ENCODE measurements at places on chromosomes 6 and 20.

DNA sequence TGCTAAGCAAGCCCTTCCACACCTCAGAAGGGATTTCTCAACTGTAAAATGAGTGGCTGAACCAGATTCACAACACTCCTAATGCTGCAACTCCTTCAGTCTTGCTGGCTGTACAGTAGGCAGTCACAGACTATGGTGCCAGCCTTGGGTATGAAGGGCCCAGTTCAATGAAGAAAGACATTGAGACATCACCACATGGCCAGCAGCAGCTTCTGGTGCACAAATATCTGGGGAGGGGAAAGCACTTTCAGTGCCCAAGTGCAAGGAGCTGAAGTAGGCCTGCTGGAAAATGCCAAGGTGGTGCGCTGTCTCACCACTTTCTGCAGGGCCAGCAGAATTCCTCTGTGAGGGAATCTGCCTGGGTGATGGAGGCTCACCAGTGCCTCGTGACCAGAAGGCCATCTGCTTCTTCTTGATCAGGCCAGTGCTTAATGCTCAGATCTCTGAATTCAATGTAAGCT, 1.8 kb downstream of the PLA2G7 start:
- DNase-seq, result peak; percentile 63

DNA sequence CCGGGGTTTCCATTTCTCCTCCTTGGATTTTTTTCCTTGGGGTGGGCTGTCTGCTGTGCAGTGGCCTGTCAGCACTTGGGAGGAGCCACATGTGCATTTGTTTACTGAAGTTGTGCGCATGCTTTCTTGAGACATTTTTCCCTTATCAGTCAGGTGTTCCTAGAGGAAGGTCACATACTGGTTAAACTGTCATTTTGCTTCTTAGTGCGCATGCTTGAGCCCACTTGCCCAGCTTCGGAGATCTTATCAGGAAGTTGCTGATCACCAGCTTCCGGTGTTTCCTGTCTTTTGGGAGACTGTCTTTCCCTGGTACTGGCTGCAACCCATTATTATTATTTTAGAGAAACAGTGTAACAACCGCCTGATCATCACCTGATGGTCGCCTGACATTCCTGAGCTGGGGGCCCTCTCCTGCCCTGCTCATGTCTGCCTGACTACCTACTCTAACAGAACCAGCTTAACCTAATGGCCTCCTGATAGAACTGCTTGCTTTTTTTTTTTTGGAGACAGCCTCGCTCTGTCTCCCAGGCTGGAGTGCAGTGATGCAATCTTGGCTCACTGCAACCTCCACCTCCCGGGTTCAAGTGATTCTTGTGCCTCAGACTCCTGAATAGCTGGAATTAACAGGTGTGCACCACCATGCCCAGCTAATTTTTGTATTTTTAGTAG, 378 bp upstream of the ERVFRD-1 start:
- peak; percentile 76 for DNase-seq

- DNase-seq, result no peak
Measured at GRCh38 chr6:164007881-164008280, 593.4 kb downstream of the QKI start.

DNA sequence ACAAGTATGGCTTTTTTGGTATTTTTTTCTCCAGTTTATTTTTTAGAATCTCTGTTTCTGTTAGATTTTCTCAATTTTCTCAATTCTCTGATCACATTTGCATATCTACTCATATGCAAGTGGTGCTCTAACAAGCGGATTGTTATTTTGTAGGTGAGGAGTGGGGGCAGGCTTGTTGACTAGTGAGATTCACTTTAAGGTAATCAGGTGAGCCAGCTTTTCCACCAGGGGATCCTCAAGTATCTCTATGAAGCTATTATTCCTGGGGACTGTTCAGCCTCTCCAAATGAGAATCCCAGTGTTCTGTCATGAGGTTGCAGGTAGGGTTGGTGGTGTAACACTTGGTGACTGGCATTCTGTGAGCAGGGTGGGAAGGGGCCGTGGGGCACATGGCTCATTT, 274.3 kb upstream of the FERMT1 start:
- no peak for DNase-seq

DNA sequence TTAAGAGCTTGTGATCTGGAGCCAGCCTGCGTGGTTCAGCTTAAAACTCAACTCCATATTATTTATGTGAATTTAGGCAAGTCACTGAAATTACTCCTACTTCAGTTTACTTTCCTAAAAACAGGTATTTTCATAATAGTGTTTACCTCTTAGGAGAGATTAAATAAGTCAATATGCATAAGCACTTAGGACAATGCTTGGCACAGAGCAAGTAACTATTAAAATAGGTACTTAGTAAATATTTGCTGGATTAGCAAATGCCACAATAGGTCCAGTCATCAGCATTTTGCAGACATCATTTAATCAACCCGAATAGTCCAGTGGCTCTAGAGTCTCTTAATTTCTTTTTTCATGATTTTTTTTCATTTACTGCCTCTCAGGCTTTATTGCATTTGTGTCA, 78.6 kb upstream of the PTPRK start:
- DNase-seq, result no peak

DNA sequence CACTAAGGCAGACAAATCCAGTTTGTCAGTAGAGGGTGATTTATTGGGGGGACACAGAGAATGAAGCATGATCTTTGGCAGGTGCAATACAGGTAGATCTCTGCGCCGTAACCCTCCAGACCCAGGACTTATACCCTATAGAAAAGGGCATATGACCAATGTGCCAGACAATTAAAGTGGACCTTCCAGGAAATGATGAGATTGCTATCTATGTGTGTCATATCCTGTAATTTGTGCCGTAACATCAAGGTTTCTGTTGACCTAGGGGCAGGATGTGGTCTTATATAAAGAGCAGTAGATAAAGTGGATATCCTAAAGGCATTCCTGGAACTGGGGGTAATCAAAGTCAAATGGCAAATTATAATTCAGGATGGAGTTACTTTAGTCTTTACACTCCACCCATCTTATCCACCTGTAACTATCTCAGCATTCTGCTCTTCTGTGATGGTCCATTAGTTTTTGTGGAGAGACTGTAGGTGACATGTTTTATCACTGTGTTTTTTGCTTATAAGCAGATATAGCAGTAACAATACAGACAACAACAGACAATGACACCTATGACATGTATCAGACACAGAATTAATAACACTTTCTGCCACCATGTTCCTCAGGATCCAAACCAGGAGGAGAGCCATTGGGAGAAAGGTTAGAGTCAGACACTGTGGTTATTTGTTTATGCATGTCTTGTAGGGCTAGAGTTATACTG, 43.1 kb upstream of the ZNF337 start:
- no peak for DNase-seq

DNA sequence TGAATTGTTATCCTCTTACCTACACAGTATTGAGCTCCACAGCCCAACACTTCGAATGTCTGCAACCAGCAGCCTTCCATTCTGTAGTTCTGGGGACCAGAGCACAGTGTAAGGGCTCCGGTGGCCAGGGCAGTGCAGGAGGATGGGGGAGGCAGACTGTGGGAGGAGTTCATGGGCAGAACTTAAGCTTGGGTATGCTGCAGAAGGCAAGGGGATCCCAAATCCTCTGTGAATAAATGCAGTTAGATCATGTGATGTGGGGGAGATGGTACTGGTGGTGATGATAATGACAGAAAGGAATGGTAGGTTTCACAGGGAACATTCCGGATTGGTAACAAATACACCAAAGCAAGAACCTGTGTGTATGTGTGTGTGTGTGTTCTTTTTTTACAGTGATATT, 26.5 kb upstream of the CNKSR3 start:
- no peak for DNase-seq

GRCh38 chr6:39273406-39273821, 40.8 kb downstream of the KCNK17 start:
- no peak for DNase-seq

GRCh38 chr6:36933102-36933501, 21.4 kb upstream of the PI16 start:
- DNase-seq, result no peak

DNA sequence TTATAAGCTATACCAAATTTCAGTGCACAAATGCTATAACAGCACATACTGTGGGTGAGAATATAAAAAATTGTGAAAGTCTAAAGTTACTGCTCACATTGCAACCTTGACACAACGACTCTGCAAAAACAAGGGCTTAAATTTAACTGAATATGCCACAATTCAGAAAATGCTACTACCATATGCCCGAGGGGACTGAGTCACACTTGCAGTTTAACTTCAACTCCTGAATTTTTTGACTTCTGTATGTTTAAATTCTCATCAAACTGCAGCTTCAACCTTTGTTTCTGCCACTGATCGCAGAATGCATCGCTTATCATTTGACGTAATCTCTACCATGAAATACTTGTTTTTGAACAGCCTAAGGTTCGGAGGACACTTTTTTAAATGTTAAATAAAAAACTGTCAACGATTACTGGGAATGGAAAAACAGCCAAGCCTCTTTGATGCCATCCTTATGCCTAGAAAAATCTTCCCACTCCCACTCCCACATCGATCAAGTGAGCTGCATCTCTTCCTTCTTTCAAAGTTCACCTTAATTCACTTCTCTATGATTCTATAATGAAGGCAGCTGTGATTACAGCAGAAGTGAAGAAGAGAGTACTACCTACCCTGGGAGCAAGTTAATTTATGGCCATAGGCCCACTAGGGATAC, 136.5 kb downstream of the ATXN1 start:
- peak; percentile 23 for DNase-seq

DNA sequence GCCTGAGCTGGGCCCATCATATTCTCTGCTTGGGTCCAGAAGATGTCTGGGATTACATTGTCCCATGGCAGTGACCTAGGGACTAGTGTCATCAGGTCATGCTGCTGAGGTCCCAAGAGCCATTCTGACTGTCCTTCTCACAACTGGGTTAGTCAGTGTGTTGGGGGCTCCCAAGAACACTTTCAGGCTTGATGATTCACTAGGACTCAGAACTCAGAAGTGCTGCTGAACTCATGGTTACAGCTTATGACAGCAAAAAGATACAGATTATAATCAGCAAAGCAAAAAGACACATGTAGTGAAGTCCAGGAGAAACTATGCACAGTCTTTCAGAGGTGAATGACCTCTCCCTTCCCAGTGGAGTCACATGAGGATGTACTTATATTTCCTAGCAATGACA, 107.8 kb downstream of the SYNE1 start:
- DNase-seq, result peak; percentile 55

DNA sequence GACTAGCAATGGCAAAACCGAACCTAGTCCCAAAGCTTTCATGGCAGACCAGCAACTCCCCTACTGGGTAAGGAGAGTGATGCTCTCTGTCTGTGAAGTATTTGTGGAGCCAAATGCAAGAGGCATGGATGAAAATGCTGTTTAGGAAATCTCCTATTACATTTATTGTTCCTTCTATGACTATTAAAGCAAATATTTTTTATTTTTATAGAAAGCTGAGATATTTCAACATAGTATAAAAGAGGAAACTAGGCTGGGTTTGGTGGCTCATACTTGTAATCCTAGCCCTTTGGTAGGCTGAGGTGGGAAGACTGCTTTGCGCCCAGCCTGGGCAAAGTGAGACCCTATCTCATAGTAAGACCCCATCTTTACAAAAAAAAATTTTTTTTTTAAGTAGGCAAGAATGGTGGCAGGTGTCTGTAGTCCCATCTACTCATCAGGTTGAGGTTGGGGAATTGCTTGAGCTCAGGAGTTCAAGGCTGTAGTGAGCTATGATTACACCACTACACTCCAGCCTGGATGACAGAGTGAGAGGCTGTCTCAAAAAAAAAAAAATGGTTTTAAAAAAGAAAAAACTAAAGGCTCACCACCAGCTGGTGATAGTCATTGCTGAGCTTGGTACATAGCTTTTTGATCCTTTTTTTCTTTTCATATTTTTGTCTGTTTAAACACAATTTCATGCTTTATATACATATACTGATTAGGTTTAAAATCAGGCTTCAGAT, 11.3 kb downstream of the KDM1B start:
- DNase-seq, result no peak

DNA sequence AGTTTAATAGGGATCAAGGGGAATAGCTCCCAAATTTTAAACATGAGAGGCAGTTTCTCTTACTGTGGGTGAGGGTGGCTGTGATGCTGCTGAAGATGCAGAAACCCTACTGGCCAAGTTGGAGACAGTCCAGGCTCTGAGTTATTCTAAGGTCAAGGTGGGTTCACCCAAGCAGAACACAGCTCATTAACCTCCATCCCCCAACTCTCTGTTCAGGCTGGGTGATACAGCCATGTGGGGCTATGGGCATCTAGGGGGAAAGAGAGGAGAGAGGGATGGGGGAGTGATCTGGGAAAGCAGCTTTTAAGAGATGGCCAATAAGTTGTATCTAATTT, 18.9 kb upstream of the TRAM2 start:
- DNase-seq, result no peak

DNA sequence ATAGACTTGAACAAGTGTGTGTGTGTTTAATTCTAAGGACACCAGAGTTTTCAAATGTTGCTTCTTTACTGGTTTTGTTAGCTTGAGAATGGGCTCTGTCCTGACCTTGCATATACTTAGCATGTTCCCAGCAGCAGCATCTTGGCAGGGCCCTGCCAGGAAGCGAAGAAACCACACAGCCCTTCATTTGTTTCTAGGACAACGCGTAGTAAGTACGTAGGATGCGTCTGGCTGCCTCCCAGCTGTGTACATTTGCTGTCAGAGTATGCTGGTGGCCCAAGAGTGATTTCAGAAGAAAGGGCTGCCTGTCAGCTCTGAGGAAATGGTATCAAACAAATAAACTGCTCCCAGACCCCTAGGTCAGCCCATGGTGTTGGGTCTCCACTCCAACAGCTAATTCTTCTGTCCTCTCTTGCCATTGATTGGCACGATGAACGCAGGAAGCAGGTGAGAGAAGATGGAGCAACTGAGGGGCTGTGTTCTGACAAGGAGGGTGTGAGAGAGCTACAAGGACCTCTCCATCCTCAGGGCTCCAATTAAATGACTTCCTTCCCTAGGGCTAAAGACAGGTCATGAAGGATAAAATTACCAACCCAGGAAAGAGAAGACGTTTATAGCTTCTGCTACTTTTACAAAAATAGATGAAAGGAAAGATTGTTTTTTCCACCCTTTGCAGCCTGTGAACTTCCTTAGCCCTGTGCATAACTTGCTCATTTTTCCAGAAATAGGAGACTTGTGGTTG, 55.9 kb upstream of the HDDC2 start:
- DNase-seq, result no peak

Measured in suppressor macrophage (primary cell).